ENCODE measurements at places on chromosomes 5 and 9. TPM values are rescaled to one million over a fixed set of nuclear protein-coding genes. Genes with fewer than 3 reads are reported as not detected.

GRCh38 chr5:2382776-2383697 lies 368.4 kb downstream of the IRX2 start:
- no peak for DNase-seq

DNA sequence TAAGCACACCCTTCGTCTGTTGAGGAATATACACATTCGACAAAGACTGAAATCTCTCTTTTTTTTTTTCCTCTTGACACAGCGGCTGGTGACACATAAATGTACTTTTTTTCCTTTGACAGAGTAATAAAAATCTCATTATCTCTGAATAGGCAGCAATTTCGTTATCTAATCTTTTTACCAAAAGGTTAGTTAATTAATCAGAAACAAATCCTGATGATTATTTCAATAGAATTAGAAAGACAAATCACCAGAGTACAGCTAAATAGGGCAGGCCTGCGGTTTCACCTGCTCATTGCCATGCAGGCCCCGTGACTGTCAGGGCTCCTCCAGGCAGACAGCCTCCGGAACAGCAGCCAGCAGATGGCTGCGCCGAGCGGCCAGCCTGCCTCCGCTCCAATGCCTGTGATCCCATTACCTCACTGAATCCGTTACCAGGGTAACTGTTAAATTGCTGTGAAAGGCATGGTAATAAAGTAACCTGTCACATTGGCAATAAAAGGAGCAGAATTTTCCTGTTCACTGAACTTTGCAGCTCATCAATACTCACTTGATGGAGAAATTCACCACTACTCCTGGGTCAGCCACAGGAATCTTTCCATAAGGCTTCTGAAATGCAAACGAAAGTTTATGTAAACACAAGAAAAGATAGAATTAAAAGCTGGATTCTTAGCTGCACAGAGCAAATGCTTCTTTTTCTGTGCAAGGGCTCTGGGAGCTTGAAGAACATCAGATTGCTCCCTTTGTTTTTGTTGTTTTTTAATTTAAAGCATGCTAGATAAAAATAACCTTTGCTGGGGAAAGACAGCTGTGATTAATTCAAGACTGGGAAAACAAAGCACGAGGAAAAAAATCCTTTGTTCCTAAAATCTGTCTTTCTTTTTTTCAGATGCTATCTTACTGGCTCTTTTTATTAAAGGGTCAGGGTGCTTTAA lies 666.4 kb upstream of the ZNF608 start:
- peak; percentile 91 for DNase-seq

DNA sequence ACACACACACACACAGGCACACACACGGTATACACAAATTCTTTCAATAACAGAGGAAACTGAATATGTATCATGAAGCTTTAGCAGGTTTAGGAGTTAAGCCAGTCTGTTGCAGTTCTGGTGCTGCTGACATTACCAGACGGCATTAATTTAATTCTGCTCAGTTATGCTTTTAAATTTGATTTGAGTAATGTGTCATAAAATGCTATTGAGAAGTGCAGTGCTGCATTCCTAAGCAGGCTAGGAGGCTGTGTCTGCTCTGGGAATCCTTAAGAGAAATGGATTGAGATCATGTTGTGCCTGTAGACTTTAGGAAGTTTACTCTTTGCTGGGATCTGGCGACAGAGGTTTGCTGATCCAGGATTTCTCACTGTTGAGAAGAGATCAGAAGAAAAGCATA lies 733.8 kb downstream of the BRINP1 start:
- no peak for DNase-seq

CDO1 gene
- 7.9 TPM for polyA plus RNA-seq

ZNF618 gene
- polyA plus RNA-seq, result 9.4 TPM

- DNase-seq, result no peak
These were observed 26.0 kb upstream of the SEMA4D start for GRCh38 chr9:89523948-89524347.

DNA sequence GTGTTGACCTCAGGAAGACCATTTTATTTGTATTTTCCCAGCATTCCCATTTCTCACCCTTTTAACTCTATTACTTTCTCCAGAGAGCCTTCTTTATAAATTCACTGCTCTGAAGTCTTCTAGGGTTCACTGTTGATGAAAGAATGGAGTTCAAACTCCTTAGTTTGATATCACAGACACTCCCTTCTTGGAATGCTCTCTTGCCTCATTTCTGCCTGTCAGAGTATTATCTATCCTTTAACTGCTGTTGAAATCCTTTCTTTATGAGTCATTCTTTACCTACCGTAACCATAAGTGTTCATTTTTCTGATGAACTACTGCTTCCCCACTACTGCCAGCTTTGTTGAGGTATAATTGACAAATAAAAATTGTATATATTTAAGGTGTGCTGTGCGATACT lies 4.3 kb downstream of the RIC1 start:
- peak; percentile 60 for DNase-seq

GRXCR2 gene
- polyA plus RNA-seq, result not detected

BAAT gene
- not detected for polyA plus RNA-seq

DNA sequence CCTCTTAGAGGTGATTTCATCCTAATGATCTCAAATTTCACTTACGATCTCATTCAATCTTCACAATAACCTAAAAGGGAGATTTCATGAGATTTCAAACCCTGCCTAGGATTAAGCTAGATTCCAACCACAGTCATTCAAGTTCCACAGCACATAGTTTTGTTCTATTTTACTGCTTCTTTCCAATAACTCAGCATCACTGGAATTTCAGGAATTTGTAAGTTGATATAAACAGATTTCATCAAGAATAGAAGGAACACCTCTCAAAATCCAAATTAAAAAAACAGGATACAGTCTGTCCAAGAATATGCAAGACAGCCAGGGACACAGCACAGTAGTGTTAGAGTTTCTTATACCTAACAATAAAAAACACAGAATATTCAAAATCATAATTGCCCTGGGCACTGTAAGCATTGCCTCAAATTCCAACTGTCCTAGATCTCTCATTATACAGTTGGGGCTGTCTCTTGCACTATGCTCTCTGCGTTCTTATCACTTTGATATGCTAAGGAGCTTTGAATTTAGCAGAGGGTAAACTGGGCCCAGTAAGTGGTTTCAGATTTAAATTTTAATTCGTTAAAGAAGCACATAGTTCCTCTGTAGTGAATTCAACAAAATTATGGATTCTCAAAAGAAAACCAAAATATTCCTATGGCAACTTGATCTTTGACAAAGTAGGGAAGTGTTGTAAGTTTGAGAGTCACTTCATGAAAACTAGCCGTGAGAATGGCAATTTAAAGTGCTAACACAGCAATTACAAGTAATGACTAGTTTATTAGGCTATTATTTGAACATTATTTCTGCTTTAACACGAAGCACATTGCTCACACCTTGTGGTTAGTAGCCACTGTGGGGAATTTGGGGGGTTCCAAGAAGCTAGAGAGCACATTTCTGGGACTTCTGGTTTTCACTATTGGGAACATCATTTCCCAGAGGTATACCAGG lies 478.6 kb upstream of the C9orf72 start:
- no peak for DNase-seq

- no peak for DNase-seq
These were observed 1.2 kb upstream of the CCDC183 start for GRCh38 chr9:136795000-136795348.

DNA sequence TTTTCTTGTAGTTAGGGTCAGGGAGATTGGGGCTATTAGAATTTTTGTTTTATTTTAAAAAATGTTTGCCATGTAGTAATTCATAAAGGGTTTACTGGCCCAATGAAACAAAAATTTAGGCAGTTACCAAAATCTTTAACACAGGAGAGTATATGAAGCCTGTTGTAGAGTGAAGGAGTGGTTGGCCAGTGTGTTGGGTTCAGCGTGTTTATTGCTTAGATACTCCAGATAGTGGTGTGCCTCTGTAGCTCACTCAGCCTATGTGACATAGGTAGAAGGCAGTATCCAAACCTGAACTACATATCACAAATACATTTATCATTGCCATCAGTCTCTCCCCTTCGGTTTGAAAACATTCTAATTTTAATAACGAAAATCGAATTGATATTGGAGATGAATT lies 1.2 kb downstream of the TEK start:
- no peak for DNase-seq

DNA sequence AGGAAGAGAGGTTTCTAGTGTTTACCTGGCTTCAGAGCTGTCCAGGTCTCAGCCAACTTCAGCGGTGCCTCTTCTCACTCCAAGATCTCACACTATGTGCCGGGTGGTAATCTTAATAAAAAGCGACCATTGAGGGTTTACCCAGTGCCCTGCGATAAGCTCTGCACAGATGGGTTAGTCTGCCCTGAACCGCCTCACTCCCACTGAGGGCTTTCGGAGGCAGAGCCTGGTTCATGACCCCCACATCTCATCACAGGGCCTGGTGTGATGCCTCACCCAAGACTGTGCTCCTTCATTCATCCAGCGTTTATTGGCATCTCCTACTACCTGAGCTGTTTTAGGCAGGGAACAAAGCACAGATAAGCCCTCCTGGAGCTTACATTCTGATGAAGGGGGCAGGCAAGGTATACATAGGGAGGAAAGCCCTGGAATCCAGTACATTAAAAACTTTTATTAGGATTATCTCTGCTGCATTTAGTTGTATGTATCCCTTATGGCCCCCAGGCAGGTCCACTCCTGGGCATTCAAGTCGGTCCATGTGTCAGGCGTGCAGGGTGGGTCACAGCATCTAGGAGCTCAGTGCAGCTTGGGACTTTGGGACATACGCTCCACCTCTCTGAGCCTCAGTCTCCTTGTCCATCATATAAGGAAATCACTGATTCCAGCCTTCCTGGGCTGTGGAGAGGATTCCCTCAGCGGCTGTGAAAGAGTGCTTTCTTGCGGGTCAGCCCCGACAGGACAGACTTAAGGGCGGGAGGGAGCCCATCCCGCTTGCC lies 613 bp upstream of the COL15A1 start:
- DNase-seq, result no peak

- DNase-seq, result no peak
These were observed 53.5 kb upstream of the MAST4 start for GRCh38 chr5:66542711-66543110.

- DNase-seq, result no peak
These were observed 304.5 kb upstream of the RFX3 start for GRCh38 chr9:3830291-3830690.

SPRY4 gene
- 22.1 TPM for polyA plus RNA-seq

DNA sequence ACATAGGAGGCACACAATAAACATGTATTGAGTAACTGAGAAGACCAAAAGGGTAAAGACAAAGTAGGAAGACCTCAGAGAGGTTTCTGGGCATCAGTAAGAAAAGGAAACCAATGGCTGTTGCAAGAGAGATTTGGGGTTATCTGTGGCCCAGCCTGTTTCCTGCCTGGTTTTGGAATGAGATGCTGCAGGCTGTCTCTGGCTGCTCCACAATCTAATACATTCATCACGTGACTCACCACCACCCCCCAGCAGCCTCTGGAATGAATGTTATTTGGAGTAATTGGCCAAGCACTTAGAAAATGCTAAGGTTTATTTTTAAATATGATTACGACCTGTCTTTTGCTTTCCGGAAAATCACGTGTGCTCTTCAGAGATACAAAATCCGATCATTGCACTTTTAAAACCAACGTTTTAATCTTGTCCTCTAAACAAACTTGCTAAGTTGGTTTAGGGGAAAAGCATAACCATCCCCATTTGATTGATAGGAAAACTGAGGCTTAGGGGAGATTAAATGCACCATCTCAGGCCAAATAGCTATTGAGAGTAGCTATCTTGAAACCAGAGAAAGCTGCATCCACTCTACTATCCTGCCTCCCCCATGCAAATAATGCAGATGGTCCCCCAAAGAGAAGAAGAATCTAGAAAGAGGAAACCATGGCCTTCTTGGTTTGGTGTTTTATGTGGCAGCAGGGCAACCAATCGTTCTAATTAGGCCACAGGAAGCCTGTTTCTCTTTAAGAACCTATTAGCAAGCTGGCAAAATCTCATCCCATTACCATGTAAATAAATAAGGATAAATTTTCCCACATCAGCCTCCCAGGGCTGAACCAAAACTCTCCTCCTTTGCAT lies 151.8 kb upstream of the ADRA1B start:
- DNase-seq, result peak; percentile 94

- no peak for DNase-seq
These were observed 108.5 kb downstream of the ELAVL2 start for GRCh38 chr9:23717505-23717904.
